ENCODE measurements at places on chromosomes 5 and 9. TPM values are rescaled to one million over a fixed set of nuclear protein-coding genes. Genes with fewer than 3 reads are reported as not detected.

Gene PCDHA7
- total RNA-seq, result 0.88 TPM

GRCh38 chr5:176533894-176534611, 3.1 kb downstream of the RNF44 start:
- no peak for DNase-seq

Gene NEUROG1
- not detected for total RNA-seq

DNA sequence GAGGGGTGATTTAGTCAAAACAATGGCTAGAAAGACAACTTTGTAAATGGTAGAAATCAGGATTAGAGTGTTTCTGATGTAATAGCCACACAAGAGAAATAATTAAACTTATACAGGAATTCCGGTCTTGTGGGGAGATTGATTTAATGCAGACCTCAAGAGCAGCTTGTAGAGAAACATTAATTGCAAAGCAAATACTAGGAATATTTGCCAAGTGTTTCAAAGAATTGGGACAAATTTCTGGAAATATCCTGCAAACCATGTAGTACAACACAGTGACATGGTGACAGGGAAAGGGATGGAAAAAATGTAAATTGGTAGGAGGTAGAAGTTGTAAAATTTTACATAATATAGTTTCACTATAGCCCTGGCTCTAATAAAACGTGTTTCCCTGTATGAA, 28.9 kb downstream of the NLN start:
- no peak for DNase-seq

DNA sequence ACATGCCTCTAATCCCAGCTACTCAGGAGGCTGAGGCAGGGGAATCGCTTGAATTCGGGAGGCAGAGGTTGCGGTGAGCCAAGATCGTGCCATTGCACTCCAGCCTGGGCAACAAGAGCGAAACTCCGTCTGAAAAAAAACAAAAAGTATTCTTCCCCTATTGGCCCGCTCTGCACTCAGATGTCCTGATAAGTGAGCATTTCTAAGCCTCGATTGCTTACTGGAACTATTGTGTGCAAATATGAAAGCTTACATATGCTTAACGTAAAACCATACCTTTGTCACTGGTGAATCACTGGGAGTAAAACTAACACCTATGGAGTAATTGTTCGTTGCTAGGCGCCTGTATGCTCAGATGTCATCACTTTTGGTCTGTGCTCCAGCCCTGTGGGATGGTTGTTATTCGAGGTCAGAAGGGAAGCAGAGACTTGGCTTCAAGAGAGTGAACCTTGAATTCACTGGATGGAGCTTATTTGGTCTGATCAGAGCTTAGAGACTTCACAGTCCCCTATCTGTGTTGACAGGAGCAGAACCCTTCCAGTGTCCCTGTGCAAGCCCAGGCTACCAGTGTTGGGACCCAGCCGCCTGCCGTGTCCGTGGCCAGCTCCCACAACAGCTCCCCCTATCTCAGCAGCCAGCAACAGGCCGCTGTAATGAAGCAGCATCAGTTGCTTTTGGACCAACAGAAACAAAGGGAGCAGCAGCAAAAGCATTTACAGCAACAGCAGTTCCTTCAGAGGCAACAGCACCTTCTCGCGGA, 25.3 kb upstream of the LTC4S start:
- DNase-seq, result no peak

- DNase-seq, result no peak
These were observed 106.6 kb upstream of the KCNN2 start for GRCh38 chr5:114255260-114255659.

GRCh38 chr9:13993632-13994185, 320.2 kb downstream of the NFIB start:
- DNase-seq, result no peak

Gene LCP2
- total RNA-seq, result 2.5 TPM

GRCh38 chr9:110573305-110573704, 6.2 kb downstream of the SVEP1 start:
- peak; percentile 23 for DNase-seq

- DNase-seq, result no peak
These were observed 42.0 kb downstream of the TRPM3 start for GRCh38 chr9:71079451-71079850.

DNA sequence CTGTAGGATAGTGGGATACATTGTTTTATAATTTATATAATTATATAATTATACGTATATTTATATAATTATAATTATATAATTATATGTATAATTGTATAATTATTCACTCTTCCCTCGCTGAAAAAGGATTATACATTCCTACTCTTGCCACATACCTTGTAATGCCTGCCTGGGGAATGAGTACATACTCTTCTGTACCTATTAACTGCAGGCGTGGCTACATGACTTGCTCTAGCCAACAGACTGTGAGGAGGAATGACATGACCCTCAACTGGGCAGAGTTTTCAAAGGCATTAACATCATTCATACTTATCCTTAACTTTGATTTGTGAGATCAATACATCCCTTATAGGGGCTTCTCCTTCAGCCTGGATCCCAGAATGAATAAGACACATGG, 19.1 kb downstream of the ERMP1 start:
- DNase-seq, result no peak

All from RPMI7951 (cell line).